ENCODE measurements at places on chromosomes 11 and 22.
A peak's percentile ranks its signal among the peaks of the same experiment; 100 is the strongest.

DNA sequence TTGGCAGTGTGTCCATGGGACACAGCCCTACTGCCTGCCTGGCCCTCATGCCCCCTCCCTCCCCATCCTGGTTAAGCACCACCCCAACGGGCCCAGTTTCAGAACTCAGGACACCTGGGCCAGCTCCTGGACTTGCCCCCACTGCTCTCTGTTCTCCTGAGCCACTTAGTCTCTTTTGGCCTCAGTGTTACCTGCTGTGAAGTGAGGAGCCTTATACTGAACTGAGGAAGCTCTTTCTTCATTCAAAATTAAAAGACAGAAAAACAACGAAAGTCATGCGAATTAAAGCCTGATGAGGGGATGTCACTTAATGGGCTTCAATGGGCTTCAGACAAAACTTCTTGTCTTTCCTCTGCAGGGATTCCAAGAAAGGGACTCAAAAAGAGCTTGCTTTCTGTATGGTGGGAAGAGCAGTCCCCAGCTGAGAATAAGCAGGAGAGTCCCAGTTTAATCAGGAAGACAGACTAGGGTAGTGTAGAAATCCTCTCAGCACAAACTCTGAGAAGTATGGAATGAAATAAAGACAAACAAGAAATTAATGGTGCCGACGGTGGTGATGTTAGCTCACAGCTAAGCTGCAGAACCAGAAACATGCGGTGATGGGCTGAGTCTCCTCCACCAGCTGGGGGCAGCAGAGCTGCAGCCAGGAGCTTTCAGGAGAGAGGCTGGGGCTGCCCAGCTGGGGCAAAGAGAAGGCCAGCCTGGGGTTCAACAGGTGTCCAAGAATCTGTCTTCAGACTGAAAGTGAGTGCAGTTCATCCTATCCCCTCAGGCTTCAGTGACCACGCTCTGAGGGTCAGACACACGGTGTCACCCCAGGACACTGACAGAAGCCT, 101.0 kb downstream of the GGTLC2 start:
- DNase-seq: peak; percentile 40

DNA sequence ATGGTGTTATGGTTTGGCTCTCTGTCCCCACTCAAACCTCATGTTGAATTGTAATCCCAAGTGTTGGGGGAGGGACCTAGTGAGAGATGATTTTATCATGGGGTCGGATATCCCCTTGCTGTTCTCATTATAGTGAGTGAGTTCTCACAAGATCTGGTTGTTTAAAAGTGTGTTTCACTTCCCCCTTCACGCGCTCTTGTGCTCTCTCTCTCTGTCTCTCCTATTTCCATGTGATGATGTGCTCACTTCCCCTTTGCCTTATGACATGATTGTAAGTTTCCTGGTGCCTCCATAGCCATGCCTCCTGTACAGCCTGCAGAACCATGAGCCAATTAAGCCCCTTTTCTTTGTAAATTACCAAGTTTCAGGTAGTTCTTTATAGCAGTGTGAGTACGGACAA, 765.1 kb downstream of the KCNA4 start:
- no peak for DNase-seq

- no peak for DNase-seq
Observed at GRCh38 chr11:105132716-105133511, 6.7 kb downstream of the CARD18 start.

DNA sequence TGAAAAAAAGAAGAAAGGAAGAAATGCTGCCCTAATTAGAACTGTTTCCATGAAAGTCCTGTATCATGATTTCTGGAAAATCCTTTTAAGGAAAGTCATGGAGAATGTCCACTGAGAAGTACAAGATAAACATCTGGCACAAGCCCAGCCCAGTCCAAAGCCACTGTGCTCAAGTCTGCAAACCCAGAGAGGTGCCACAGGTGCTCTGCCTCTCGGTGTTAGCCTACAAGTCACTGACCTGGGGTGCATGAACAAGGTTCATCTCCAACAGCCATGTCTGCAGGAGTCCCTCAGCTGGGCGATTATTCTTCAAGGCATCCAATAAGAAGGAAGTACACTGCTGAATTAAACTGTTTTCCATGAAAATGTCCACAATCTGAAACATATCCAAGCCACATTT, 51.1 kb upstream of the SLC25A1 start:
- DNase-seq: no peak

DNA sequence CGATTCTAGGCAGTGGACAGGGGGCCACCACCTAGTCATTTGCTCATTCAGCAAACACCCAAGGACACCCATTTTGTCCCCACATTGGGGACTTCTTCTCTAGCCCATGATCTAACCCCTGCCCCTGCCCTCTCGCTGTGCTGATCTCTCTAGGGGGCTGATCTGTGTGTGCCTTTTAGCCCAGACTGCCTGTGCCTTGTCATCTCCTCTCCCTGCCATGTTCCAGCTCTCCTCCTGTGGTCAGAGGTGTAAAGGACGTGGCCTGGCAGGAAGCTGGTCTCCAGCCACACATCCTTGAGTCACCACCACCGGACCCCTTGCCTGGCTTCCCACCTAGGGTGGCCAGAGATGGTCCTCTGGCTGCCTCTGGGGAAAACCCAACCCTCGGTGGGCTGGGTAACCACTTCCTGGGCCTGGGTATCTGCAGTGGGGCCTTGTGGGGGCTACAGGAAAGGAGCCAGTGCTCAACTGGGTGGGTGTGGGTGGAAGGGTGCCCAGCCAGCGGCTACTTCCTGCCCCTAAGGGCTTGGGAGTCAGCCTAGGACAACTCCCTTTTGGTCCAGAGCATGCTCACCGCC, 1.3 kb downstream of the CTSW start:
- DNase-seq: no peak

DNA sequence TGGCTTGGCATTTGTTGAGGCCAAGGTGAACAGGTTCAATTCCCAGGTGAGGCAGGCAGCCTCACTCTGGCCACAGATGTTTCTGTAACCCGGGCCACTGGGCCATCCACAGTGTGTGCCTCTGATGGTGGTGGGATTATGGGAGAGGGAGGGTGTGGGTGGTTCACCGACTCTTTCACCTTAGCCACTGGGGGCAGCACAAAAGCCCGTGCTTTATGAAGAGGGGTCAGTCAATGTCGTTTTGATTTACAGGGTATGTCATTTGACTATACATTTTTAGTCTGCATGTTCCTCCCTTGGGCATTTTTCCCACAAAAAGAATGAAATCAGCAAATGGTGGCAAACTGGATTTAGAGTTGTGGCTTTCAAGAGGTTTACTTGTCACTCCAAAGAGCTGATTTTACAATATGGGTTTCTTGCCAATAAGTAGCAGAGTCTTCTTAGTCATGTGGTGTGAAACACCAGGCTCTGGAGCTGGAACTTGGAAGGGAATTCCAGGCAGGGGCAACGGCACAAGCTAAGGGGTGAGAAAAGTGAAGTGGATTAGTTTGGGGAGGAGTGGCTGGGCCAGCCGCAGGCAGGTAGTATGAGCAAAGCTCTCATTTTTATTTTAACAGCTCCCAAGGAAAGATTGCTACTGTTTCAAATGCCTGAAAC, 217.8 kb upstream of the ZBED5 start:
- no peak for DNase-seq

DNA sequence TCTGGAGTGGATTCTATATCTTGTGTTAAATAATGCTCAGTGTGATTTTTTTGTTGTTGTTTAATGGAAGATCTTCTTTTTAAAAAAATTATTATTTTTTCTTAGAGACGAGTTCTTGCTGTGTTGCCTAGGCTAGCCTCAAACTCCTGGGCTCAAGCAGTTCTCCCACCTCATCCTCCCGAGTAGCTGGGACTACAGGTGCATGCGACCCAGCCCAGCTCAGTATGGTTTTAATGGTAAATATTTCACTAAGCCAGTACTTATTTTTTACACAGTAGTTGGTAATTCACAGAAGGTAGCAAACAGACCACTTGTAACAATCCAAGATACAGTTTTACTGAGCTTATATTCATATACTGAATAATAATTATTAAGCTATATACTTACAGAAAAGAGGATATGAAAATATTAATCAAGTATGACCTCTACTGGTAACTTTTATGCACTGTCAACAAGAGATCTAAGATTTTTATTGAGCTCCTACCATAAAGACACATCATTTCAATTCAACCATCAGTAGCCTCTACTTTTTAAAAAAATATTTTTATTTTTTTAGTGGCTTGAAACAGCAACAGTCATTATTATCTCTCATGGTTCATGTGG, 6.1 kb upstream of the CD59 start:
- peak; percentile 46 for DNase-seq

DNA sequence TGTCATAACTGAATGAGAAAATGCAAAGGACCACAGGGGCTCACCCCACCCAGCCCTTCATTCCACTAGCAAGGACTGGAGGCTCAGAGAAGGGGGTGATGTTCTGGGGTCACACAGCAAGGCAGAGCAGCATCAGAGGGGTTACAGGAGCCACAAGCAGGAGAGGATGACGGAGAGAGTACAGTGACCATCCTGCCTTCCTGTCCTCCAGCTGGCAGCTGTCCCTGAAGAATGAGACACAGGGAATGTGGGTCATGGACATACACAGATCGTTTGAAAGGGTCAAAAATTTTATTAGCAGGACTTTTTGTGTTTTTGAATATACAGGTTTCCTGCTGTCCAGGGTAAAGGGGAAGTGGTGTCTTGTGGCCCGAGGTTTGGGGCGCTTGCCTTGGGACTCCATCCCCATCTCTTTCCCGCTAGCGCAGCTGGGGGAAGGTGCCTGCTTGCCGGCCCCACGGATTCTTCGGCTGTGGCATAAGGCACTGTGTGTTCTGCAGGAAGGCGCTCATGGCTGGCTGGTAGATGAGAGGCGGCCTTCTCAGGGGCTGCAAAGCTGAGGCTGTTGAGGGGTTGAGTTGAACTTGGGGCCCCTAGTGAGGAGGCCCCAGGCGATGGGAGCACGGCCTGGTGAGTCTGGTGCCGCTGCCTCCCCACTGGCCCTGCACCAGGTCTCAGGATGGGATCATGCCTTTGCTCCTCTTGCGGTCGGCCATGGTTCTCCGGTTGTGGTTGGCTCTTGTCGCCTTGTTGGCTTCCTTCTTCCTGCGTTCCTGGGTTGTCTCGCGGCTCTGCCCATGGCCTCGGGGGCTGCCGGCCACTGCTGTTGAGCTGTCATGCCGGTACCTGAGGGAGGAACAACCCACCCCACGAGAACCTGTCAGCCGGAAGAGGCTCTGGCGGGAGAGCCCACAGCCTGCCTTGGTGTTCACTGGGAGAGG, 21.4 kb downstream of the UQCR10 start:
- DNase-seq: no peak

- DNase-seq: peak; percentile 56
Observed at GRCh38 chr11:66080055-66080817, 10.2 kb downstream of the PACS1 start.

DNA sequence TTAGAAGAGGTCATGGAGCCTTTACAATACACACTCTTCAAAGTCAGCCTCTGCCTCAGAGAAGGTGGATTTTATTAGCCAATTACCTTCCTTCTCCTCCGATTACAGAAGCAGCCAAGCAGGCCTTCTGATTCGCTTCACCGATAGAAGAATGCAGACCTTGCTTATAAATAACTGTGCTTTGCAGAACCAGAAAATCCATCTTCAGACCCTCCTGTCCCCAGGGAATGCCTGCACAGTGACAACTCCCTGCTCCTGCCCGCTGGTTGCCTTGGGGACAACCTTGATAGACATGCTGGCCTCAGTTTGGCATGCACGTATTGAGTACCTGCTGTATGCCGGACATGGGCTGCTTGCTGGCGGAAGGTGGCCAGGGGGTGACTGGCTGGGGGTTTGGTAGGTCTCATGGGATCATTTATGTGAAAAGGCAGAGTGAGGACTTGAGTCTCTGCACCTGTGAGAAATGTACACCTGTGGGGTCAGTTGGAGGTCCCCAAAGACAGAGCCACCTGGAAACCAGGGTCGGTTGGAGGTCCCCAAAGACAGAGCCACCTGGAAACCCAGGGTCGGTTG, 1238.7 kb downstream of the BRD1 start:
- no peak for DNase-seq

DNA sequence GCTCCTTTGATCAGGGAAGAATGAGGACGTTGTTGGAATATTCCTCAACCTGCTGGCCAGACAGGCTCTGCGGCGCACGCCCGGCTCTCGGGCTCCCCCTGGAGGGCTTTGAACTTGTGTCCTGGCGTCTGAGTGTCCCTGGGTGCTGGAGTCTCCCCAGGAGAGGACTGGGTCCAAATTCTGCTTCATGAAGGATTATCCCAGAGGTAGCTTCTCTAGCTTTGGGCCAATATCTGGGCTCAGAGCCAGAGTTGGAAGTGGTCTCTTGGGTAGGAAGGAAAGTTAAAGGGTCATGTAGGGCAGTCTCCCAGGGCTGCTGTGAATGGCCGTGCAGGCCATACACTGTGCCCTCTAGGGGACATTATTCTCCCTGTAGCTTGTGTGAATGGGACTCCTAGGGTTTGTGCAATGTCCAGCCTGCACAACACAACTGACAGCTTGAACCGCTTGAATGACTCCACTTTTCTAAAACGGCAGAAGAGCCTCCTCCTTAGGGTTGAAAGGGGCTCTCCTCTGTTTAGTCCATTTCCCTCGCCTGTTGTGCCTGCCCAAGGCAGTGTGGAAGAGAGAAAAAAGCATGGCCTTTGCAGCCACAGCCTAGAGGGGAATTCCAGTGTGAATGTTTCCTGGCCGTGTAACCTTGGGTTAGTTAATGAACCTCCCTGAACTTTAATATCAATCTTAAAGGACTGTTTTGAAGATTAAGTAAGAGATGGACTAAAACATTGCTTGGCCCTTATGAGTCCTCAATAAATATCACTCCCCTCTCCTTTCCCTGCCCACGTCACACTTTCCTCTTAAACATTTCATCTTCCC, 111.2 kb upstream of the THY1 start:
- peak; percentile 89 for DNase-seq

All from small intestine (tissue), 16 donors.